D341Med (cell line): ENCODE measurements at places on chromosomes 16 and 17.

GRCh38 chr16:53817117-53817755 lies 113.3 kb downstream of the FTO start:
- DNase-seq = no peak

- DNase-seq = no peak
Observed at GRCh38 chr16:57830890-57831484, 28.7 kb upstream of the KIFC3 start.

DNA sequence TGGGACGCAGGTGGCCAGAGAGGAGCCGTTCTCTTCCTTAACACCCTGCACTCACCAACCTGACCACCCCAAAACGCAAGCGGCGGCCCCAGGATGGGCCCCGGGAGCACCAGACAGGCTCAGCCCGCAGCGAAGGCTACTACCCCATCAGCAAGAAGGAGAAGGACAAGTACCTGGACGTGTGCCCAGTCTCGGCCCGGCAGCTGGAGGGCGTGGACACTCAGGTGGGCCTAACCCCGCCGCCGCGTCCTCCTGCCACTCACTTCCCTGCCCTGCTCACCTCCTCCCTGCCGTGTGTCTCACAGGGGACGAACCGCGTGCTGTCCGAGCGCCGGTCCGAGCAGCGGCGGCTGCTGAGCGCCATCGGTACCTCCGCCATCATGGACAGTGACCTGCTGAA lies 4.6 kb upstream of the HSD3B7 start:
- no peak for DNase-seq

DNA sequence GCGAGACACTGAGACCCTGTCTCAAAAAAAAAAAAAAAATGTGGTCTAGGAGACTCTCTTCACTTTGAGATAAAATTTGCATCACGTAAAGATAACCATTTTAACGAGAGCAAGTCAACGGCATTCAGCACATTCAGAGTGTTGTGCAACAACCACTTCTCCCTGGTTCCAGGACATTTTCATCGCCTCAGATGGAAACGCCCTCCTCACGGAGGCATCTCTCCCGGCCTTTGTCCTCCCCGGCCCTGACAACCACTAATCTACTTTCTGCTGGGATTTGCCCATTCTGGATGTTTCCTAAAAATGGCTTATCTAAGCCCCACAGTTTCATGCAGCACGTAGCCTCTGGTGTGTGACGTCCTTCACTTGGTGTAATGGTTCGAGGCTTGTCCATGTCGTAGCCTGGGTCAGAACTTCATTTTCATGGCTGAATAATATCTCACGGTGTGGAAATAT lies 6.4 kb upstream of the NPRL3 start:
- DNase-seq = no peak

- peak; percentile 80 for DNase-seq
Observed at GRCh38 chr16:2467528-2468232, 3.4 kb upstream of the NTN3 start.

DNA sequence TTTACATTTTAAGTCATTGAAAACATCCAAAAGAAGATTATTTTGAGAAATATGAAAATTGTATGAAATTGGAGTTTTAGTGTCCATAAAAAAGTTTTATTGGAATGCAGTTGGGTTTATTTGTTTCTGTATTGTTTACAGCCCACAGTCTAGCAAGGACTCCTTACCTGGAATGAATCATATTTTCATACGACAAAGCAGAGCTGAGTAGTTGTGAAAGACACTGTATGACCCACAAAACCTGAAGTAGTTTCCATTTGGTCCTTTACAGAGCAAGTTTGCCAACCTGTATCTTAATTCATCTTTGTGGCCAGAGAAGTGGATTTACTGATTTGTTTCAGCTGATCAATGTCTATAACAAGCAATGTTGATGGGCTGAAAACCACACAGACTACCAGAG lies 10.3 kb downstream of the CCL18 start:
- no peak for DNase-seq

DNA sequence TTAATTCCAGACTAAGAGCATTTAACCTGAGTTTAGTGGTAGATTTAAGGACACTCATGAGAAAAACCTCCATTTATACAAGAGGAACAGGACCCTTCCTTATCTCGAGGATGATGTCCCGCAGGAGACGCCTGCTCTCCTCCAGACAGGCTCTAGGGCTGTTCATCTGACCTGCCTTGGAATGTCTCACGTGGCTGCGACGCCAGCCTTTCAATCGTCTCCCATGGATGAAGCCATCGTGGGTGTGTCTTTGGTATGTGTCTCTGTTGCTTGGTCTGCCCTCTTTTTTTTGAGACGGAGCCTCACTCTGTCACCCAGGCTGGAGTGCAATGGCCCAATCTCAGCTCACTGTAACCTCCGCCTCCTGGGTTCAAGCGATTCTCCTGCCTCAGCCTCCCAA lies 16.5 kb downstream of the CHMP6 start:
- peak; percentile 34 for DNase-seq

DNA sequence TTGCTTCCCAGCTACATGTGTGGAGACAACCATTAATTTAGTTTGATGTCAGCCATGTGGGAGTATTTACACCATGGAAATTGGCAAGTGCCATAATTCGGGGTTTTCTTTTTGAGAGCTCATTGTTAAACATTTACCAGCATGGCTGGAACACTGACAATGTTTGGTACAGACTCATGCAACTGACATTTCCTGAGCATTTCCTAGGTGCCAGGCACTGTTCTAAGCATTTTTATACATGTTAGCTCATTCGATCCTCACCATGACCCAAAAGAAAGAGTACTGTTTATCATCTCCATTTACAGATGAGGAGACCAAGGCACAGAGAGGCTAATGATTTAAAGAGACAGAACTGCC lies 86.9 kb downstream of the FOXL1 start:
- DNase-seq = no peak

DNA sequence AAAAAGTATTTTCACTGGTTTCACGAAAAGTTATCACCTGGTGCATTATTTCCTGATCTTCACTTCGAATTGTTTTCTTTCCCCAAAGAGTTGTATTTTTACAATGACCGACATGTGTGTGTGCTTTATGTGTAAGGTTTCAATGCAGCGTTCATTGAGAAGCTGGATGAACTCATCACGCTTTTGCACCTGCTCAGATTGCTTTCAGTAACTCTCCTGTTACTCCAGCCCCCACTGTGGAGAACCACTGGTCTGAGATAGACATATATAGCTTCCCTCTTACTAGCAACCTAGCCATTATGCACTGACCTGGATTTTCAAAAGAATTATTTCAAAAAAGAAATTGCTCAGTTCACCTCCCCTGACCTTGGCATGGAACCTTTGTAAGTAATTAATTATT lies 178.3 kb upstream of the CHMP6 start:
- DNase-seq = no peak

DNA sequence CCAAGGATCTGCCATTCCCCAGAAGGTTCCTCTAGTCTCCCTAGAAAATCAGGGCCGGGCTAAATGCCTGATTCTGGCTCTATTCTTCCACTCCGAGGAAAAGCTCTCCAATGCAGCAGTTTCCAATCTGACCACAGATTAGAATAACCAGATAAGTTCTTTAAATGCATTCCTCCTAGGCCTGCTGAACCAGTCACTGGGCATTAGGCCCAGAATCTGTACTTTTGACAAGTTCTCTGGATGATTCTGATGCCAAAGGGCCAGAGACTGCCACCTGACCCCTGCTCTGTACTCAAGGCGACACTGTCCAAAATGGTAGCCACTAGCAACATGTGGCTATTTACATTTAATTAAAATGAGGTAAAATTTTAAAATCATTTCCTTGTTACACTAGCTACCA lies 22.3 kb downstream of the MAP3K14 start:
- DNase-seq = no peak

DNA sequence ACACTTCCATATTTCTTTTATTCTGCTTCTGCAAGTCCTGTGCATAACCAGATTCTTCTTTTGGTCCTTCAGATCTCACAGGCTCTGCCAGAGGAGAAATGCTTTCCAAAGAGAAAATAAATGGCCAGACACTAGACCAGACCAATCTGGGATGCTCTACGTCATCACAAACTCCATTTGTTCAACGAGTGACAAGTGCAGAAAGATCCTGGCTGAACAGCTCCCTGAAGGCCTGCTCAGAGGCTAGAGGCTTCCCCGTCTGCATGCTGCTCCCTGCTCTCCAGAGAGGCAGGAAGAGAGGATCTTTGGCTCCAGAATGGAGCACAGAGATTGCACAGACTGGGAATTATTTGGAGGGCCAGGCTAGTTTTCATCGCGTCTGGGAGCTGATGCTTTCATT lies 232.7 kb downstream of the MAF start:
- DNase-seq = no peak

- DNase-seq = no peak
Observed at GRCh38 chr17:27631411-27631760, 398 bp downstream of the LGALS9 start.

- no peak for DNase-seq
Observed at GRCh38 chr16:89561142-89561883, 831 bp downstream of the RPL13 start.

DNA sequence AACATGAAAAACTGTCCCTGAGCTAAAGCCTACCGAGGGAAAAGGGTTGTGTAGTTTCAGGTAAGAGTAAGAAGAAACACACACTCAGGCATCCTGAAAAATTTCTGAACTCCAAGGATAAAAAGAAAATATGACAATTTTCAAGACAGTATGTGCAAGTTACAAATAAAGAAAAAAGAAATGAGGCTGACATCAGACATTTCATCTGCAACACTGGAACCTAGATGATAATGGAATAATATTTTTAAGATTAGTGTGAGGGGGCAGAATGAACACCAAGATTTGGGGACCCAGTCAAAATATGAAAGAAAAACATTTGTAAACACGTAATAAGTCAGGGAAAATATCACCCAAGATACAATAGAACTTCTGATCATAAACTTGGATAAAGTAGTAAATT lies 135.9 kb upstream of the PSMD7 start:
- DNase-seq = no peak

DNA sequence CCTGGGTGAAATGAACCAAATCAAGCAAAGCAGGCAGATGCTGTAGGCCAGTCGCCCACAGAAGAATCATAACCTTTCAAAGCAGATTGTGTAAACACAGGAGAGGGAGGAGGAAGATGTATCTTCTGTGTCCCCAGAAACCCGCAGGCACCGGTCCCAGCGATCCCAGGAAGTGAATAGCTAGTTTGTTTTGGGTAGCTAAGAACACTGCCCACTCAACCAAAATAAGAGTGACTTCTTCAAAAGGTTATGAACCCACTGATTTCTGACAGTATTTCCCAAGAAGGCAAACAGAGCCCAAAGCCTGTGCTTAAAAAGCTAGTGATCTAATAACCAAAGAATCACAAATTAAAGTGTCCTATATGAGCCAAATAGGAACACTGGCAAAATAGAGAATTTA lies 67.8 kb downstream of the GRIN2A start:
- no peak for DNase-seq

GRCh38 chr17:16513873-16514272 lies 21.9 kb upstream of the LRRC75A start:
- DNase-seq = no peak

GRCh38 chr16:49440156-49441065 lies 66.8 kb downstream of the C16orf78 start:
- DNase-seq = no peak

- no peak for DNase-seq
Observed at GRCh38 chr17:78879635-78880186, 23.3 kb downstream of the CEP295NL start.

DNA sequence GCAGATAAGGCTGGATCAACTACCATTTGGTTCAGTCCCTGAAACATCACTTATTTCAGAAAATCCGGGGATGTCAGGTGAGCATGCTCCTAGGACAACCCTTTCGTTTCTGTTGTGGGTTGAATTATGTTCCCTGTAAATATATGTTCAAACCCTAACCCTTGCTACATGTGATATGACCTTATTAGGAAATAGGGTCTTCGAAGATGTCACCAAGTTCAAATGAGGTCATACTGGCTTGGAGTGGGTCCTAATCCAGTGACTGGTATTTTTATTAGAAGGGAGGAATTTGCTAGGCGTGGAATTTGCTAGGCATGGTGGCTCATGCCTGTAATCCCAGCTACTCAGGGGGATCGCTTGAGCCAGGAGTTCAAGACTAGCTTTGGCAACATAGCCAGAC lies 21.3 kb downstream of the SNX20 start:
- DNase-seq = no peak
